NCI-H510A treated with DMSO at 0.1 percent for 48 hours (cell line): ENCODE measurements at places on chromosomes 7 and 10.
A peak's percentile ranks its signal among the peaks of the same experiment; 100 is the strongest.

DNA sequence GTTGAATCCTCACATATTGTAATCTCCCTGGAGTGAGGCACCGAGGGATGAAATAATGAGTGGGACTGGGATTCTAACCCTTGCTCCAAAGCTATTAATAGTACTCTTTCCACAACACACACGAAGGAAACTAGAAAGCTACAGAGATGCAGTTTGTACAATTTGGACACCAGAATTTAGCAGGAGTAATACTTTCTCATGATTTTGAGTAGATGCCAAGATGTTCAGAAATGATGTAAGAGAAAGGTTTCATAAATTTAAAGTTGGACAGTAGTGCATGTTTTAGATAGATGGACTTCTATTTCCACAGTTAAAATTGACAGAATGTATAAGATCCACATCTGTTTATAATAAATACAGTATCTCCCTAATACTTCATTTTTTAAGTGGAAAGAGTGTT lies 46.5 kb downstream of the PRR15 start:
- no peak for DNase-seq

- DNase-seq = no peak
These were observed 100.6 kb downstream of the PLXNA4 start for GRCh38 chr7:132475669-132476116.

GRCh38 chr10:95343573-95343972 lies 52.8 kb upstream of the PDLIM1 start:
- no peak for DNase-seq

DNA sequence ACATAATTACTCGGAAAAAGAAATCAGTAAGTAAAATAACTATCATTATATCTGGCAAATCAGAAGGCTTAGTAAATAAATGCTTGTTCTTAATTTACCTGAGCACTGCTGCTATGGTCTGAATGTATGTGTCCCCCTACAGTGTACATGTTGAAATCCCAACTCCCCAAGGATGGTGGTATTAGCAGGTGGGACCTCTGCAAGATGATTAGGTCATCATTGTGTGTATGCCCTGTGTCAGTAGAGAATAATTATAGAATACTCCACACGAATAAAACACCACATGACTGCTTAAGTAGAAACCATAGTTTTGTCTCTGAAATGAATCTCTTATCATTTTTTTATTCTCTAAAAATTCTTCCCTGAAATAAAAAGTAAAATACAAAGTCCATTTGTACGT lies 101.6 kb downstream of the RNF133 start:
- DNase-seq = no peak

DNA sequence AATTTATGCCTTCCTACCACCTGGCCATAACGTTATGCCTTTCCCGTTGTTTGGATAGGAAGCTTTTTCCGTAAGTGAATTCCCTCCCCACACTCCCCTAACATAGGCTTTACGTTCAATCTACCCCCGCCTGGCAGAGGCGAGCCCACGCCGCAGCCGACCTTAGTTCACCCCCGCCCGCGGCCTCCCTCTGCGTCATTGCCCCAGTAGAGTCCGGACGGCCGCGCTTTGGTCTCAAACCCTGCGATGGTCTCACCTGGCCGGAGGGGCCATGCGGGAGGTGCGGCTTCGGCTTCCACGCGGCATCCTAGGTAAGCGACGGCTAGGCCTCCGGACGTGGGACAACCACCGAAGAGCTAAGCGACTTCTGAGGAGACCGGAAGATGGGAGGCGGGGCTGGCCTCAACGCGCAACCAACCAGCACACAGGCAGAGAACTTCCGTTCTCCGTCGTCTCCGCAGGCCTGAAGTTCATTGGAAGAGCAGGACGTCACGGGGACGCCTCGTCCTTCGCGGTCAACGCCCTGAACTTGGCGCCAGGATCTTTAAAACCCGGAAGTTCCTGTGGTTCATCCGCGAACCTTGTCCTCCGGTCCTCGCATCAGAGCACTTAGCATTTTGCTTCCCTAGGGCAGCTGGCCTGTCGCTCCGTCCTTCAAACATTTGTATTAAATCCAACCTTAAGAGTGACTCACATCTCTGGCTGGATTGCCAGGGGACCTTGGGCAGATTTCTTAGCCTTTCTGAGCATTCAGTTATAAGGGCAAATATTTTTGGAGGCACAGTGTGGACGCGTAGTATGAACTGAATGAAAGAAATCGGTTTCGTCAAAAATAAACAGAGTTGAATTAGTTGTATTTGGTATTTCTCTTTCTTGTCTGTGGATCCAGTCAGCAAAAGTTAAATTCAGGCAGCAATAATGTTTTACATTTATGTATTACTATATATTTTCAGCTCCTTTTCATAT lies at the start of gene CHCHD2:
Gene CHCHD2 (minus strand): TSS at position 369 of the 966 bp plus-strand sequence. CDS start 63 bp downstream, at position 306.
- peak; percentile 100 for DNase-seq

- DNase-seq = no peak
These were observed 448.5 kb downstream of the KCNMA1 start for GRCh38 chr10:77189075-77189474.

- DNase-seq = peak; percentile 2
These were observed 12.3 kb downstream of the KLF14 start for GRCh38 chr7:130721486-130722277.

- DNase-seq = no peak
These were observed 186.2 kb downstream of the MACC1 start for GRCh38 chr7:20030915-20031362.

DNA sequence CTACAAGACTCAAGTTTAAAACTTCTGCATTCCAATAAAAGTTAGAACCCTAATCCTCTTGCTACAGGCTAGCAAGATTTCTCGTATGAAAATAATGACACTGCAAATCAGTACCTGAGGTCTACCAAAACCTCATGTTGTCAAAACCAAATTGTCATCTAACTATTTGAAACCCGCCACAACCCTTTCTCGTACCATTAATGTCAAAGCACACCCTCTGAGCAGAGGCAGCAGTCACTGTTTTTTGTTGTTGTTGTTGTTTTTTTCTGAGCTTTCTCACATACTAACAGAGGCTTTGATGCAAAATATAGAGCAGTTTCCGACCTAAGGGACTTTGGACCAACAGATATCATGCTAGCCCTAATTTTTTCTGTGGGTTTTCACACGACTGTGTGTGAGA lies 563.9 kb upstream of the C7orf33 start:
- DNase-seq = no peak

- DNase-seq = no peak
These were observed 30.7 kb downstream of the NUDT5 start for GRCh38 chr10:12165036-12165435.

GRCh38 chr7:93298206-93298605 lies 66.0 kb downstream of the VPS50 start:
- DNase-seq = no peak

DNA sequence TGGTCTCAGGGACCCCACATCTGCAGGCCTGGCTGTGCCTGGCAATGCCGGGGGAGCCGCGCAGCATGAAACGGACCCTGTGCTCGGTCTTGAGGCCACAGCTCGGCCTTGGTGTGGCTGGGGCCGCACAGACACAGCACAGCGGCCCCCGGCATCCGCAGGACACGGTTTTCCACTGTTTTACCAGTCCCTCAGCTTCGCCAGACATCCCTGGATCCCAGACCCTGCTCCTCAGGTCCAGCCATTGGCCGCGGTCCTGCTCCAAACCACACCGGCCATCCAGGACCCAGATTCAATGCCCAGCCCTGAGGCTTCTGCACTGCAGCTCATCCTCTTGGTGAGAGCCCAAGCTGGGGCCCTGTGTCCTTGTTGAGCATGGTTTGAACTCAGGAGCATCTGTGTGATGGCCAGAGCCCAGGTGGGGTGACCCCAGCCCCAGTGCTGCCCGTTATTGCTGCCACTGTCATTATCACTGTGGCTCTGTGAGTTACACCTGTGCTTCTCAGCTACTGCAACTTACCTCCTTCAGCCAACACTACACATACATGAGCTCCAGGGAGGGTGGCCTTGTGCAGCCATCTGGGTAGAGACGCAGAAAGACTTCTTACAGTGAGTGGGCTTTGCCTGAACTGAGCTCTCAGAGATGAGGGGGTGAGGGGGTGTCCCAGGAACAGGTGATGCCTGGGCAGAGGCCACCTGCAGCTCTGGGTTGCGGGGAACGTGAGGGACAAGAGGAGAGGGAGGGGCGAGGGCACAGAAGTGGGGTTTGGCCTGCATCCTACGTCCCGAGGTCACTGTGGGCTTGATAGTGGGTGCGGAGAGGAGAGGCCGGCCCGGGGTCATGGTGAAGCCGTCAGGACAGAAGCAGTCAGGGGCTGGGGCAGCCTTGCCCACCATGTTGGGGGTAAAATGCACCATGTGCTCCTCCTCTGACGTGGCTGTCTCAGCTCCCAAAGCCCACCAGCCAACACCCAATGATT lies 567.6 kb downstream of the PTPRN2 start:
- no peak for DNase-seq

- no peak for DNase-seq
These were observed 57.1 kb upstream of the KMT2E start for GRCh38 chr7:104956753-104957450.

DNA sequence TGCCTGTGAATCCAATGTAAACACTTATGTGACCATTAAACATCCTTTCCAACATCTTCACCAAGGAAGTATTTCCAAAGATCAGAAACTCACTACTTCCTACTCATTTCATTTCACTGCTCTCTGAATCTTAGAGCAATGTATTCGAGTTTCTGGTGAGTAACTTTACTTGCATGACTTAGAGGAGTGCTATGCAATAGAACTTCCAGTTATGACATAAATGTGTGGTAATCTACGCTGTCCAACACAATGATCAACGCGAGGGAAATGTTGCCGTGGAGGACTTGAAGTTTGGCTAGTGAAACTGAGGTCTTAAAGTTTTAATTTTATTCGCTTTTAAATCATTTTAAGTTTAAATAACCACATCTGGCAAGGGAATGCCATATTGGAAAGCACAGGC lies 1326.3 kb downstream of the XPNPEP1 start:
- no peak for DNase-seq

GRCh38 chr7:124390301-124390700 lies 357.4 kb upstream of the TMEM229A start:
- no peak for DNase-seq

GRCh38 chr10:124550293-124551034 lies 88.8 kb downstream of the LHPP start:
- no peak for DNase-seq

GRCh38 chr10:129657297-129658017 lies 190.4 kb downstream of the MGMT start:
- DNase-seq = no peak

DNA sequence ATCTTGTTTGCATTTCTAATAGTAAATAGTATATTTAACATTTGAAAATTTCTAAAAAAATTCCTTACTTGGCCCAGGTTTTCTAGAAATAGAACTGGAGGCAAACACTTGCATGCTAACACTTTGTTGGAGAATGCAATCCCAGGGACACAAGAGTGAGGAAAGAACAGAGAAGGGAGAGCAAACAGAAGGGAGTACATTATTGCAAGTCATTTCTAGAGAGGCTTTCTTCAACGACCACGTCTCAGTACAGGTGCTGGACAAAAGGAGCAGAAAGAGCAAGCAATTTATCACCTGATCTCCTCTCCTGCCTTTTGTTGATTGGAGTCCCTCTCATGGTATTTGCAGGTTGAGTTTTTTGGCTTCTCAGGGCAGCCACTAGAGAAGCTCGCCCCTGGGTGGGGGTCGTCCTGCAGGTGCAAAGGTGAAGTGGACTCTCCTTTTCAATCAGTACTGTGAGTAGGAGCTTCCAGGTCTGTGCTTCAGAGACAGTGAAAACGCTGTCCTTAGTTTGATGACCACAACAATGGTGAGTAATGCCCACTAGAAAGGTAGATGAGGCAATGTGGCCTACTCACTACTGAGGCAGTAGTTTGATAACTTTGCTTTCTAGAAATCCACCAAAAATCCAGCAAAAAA lies 5.2 kb downstream of the CPED1 start:
- no peak for DNase-seq

DNA sequence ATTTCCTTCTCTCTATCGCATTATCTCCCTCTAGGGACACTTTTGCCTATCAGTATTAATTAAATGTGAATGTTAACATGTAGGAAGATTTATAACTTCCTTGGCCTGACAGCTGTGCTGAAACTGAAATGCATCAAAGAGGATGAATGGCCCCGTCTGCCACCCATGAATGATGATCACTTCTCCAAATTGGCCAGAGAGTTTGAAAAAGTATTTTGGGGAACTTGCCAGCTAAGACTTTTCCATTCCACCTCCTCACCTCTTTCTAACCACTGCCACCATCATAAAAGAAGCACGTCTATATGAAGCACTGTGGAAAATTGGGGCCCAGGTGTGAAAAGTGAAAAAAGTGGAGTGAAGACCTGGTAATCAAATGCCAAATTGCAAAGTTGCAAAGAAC lies 25.4 kb upstream of the ST8SIA6 start:
- DNase-seq = no peak

- no peak for DNase-seq
These were observed 131.1 kb upstream of the MGMT start for GRCh38 chr10:129335942-129336341.

GRCh38 chr10:123703195-123703790 lies 37.1 kb downstream of the GPR26 start:
- DNase-seq = peak; percentile 64
